ENCODE measurements at places on chromosomes 13 and 19.

- DNase-seq = no peak
Observed at GRCh38 chr13:50800091-50800739, 43.3 kb downstream of the DLEU7 start.

- no peak for DNase-seq
Observed at GRCh38 chr13:99045396-99045795, 67.5 kb upstream of the DOCK9 start.

DNA sequence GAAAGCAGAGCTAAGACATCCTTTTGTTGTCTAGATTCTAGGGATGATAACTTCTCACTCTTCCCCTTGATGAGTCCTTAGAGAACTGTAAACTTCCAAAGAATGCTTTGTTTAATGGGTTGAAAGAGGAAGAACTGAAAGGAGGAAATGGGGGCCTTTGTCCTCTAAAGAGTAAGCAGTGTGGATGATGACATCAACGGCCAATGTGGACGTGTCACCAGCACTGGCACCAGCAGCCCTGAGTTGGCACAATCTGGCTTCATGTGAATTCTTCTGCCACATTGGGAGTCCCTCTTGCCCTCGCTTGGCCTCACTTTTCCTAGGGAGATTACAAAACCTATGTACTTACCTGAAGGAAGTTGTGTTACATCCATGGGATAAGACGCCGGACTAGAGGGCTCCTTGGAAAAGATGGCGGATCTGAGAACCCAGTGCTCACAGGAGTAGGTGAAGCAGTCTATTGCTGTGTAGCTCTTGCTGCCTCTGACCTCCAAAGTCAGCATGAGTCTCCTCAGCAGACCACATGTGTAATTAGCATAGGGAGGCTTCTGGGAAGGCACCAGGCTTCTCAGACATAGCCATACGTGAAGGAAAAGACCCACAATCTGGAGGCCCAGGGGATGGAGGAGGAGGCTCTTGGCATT, 62.8 kb downstream of the RGCC start:
- no peak for DNase-seq

GRCh38 chr13:50671497-50671850, 172.0 kb downstream of the DLEU7 start:
- no peak for DNase-seq

- DNase-seq = peak; percentile 84
Observed at GRCh38 chr19:13597640-13598039, 91.4 kb upstream of the CACNA1A start.

DNA sequence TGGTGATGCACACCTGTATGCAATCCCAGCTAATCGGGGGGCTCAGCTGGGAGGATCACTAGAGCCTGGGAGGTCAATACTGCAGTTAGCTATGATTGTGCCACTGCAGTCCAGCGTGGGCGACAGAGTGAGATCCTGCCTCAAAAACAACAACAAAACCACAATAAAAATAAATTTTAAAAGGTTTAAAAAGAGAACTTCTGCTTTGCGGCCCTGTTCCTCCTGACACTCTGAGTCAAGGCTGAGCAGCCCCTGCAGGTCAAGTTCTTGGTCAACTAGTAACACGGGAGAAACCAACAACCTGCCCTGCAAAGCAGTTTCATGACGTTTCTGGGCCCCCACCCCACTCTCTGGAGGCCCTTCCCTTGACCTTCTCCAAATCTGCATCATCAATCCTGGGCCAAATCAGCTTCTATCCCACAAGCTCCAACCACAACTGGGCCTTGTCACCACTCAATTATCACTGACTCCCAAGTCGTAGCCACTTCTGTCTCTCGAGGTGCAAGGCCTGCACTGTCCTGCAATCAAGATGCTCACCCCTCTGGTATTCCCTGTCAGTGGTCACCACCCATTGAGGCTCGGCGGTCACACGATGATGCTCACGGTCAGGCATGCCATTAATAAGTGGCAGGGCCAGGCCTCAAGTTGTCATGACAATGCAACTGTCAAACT, 7.5 kb downstream of the ELAVL1 start:
- no peak for DNase-seq

GRCh38 chr13:100115693-100116254, 26.9 kb downstream of the PCCA start:
- no peak for DNase-seq

- no peak for DNase-seq
Observed at GRCh38 chr13:76292726-76293125, 593.5 kb downstream of the KCTD12 start.

DNA sequence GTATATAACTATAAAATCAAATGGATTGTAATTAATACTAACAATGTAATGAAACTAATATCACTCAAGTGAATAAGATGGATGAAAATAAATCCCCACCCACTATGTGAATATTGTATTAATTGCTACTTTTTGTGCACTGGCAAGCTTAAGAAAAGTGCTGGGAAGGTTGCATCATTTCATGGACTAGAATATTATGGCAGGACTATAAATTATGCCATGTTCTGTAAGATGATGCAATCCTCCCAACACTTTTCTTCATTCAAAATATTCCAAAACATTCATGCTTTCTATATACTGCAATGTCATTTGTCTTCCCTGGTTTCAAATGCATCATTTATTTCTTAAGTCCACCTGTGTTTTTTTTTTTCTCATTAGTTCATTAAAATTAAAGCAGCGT, 457.6 kb upstream of the GPC6 start:
- no peak for DNase-seq

DNA sequence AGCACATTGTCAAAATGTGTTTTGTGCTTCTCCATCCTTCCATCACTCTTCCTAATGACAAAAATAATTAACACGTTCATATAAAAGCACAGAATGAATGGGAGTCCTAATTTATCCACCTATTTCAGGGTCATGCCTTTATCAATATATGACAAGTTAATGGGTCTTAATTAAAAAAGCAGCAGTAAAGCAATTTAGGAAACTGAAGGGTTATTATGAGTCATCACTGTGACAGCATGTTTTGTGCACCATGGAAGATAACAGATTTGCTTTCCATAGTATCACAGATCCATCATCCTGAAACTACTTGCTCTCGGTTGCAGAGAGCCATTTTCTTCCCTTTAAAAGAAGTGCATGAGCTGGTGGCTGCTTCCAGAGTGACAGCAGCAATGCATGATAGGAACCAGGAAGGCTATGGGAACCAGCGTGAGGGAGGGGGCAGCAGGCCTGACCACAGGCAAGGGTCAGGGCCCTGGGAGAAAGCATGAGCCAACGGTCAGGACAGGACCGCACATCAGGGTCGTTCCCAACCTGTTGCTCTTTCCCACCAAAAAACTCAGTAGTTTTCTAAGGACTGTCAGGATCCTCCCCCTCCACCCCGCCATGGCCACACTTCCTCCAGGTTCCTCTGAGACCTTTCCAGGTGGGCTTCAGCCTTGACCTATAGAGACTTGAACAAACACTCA, 784.1 kb downstream of the UQCRFS1 start:
- DNase-seq = peak; percentile 35

GRCh38 chr13:74306496-74306895, 172.3 kb upstream of the KLF12 start:
- DNase-seq = peak; percentile 65

Data from eye (tissue), 1 donor.